ENCODE measurements at places on chromosomes 5 and 9. TPM values are rescaled to one million over a fixed set of nuclear protein-coding genes. Genes with fewer than 3 reads are reported as not detected.

- peak within 1 kb of the TSS; percentile 53 for H3K4me3 ChIP-seq
- H3K27me3 ChIP-seq, result peaks cover 17% of the 10 kb centered on the region
- H3K4me1 ChIP-seq, result peaks cover 40% of the 10 kb centered on the region
- peak; percentile 91 for DNase-seq
- no peaks in the 10 kb centered on the region for H3K36me3 ChIP-seq
Observed at GRCh38 chr5:176810081-176810597, at the start of gene UNC5A. UNC5A (plus strand) TSS chr5:176810559; CDS start chr5:176810751, 192 bp downstream.

DNA sequence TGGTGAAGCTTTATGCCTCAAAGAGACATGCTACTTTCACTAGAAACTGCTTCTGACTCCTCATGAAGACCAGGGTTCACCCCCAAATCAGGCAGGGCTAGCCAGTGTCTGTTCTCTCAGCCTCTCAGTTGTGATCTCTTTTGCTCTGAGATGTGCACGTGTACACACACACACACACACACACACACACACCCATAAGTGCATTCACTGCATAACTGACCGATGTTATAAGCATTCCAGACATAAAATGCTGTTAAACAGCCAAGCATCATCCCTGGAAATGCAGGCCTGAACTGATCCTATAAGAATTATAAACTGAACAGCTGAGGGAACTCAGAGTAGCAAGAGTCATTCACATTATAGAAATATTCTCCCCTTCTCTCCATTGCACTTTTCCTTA lies 85.0 kb downstream of the FSTL4 start:
- no peak overlapping the region for H3K4me3 ChIP-seq
- H3K27ac ChIP-seq, result no peak overlapping the region
- H3K36me3 ChIP-seq, result no peaks in the 10 kb centered on the region
- DNase-seq, result no peak
- H3K4me1 ChIP-seq, result peaks cover 3% of the 10 kb centered on the region

GRCh38 chr9:97459326-97459725 lies 42.1 kb upstream of the TMOD1 start:
- H3K27ac ChIP-seq, result no peak overlapping the region
- H3K4me3 ChIP-seq, result no peak overlapping the region
- H3K36me3 ChIP-seq, result peaks cover 3% of the 10 kb centered on the region
- H3K4me1 ChIP-seq, result no peaks in the 10 kb centered on the region
- H3K27me3 ChIP-seq, result no peaks in the 10 kb centered on the region
- DNase-seq, result no peak

DNA sequence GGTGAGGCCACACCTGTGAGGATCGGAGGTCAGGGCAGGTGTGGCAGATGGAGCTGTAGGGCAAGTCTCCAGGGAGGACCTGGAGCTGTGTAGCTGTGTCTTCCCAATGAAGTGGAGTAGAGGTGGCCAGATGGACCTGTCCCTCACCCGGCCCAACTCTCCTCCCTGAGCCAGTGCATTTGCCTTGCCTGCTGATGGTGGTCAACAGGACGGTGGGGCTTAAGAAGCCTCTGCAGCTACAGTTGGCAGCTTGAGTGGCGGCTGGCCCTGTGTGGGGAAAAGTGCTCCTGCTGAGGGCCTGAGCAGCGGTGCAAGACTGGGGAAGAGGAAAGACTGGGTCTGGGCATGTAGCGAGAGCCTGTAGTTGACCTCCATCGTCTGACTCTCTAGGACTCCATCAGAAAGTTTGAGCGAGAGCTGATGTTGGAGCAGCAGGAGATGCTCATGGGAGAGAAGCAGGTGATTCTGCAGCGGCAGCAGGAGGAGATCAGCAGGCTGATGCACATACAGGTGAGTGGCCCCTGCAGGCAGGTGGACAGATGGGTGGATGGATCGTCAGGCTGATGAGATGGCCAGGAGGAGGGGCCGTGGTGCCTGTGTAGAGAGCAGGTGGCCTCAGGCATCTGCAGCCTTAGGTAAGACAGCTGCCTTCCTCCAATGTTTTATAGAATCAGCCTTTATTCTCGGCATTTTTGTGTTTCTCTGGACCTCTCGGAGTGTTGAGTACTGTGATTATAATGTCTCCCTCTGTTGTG lies 24.9 kb downstream of the PITX1 start:
- no peak overlapping the region for H3K27ac ChIP-seq
- peak; percentile 3 for DNase-seq
- no peaks in the 10 kb centered on the region for H3K4me1 ChIP-seq
- H3K36me3 ChIP-seq, result no peaks in the 10 kb centered on the region
- H3K4me3 ChIP-seq, result no peak overlapping the region

- no peaks in the 10 kb centered on the region for H3K4me1 ChIP-seq
- H3K4me3 ChIP-seq, result no peak overlapping the region
- no peaks in the 10 kb centered on the region for H3K27me3 ChIP-seq
- no peak overlapping the region for H3K27ac ChIP-seq
- DNase-seq, result no peak
Observed at GRCh38 chr9:8958358-8958757, 1158.8 kb upstream of the DMAC1 start.

GRCh38 chr5:124355928-124356327 lies 390.5 kb downstream of the ZNF608 start:
- no peak for DNase-seq
- no peak overlapping the region for H3K4me3 ChIP-seq
- H3K36me3 ChIP-seq, result no peaks in the 10 kb centered on the region
- H3K27me3 ChIP-seq, result no peaks in the 10 kb centered on the region
- no peak overlapping the region for H3K27ac ChIP-seq

The GZMA gene
- polyA plus RNA-seq, result not detected

The OMD gene
- not detected for polyA plus RNA-seq

The PCDHB3 gene
- 2.2 TPM for polyA plus RNA-seq
